ENCODE measurements at places on chromosomes 2 and 18. TPM values are rescaled to one million over a fixed set of nuclear protein-coding genes. Genes with fewer than 3 reads are reported as not detected.

Gene RUFY4
- not detected for total RNA-seq

Gene ITGA6
- total RNA-seq, result 94.7 TPM

Gene CFAP65
- not detected for total RNA-seq

Gene TTN
- under 0.01 TPM for total RNA-seq

Gene VIL1
- total RNA-seq, result not detected

Gene NPAS2
- 11.2 TPM for total RNA-seq

Gene FAP
- total RNA-seq, result 3.6 TPM

Gene FIGN
- total RNA-seq, result 1.8 TPM

Gene UCN
- 1.6 TPM for total RNA-seq

Gene EGR4
- not detected for total RNA-seq

Gene HAAO
- 2.8 TPM for total RNA-seq

Gene ITGB6
- 68.5 TPM for total RNA-seq

Gene UGT1A5
- not detected for total RNA-seq

Gene STPG4
- total RNA-seq, result not detected

Gene DTNA
- total RNA-seq, result 19.3 TPM

Gene RPE
- total RNA-seq, result 45.3 TPM

Data from kidney epithelial cell (primary cell).